ENCODE measurements at places on chromosomes 16 and 17.

DNA sequence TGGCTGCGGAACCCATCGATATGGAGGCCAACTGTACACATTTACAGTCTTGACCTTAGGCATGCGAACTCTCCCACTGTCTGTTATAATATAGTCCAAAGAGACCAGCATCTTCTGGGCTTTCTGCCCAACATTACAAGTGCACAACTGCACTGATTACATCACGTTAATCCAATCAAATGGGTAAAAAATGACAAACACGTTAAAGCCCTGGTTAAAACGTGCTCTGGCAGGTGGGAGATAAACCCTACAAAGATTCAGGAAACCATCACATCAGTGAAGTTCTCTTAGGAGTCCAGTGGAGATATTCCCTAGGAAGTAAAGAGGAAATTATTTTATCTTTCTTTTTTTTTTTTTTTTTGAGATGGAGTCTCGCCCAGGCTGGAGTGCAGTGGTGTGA, 23.7 kb upstream of the XYLT2 start:
- no peak for DNase-seq

GRCh38 chr17:38730526-38731379, 612 bp downstream of the CISD3 start:
- DNase-seq: no peak

DNA sequence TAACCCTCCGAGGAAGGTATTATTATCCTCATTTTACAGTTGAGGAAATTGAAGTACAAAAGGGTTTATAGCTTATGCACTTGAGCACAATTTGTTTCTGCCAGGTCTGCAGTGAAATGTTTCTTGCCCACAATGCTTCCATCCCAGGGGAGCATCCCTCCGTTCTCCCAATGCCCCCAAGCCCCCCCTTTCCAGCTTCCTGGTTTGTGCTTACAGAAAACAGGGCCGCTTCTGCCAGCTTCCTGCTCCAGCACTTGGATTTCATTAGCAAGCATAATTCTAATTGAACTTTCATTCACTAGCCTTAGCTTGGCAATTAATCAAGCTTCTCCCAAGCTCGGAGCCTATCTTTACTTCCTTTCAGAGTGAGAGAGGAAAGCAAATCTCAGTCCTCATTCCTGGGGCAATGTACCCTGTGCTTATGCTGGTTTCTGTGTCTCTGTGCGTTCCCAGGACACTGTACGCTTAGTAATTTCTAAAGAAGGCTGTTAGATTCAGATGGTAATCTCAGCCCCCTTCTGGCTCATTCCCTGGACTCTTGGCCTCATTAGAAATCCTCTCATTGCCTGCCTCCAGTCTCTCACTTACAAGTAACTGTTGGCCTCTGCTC, 141.6 kb downstream of the HS3ST2 start:
- no peak for DNase-seq

GRCh38 chr17:76738468-76738850, 540 bp downstream of the MFSD11 start:
- no peak for DNase-seq

- DNase-seq: peak; percentile 63
Measured at GRCh38 chr17:16415031-16415924, at the start of gene TRPV2. Gene TRPV2 (plus strand): TSS chr17:16415571. CDS start chr17:16417669, 2,098 bp downstream.

GRCh38 chr17:75509528-75510258, 5.6 kb downstream of the CASKIN2 start:
- DNase-seq: no peak

DNA sequence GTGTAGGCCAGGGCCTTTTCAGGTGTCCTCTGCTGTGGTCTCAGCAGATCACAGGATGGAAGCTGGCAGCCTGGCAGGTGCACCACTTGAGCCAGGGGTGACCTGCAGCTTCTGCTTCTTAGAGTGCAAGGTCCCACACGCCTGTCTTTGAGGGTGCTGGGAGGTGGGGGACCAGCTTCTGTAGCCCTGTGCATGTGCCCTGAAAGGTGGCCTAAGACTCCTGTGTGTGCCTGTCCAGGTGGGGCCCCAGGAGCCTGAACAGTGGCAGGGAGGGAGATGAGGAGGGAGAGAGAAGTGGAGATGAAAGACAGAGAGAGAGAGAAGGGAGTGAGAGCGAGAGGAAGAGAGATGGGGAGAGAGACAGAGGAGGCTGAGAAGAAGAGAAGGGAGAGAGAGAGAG, 46.2 kb downstream of the LGALS9 start:
- DNase-seq: no peak

GRCh38 chr16:79754501-79754900, 154.0 kb upstream of the MAF start:
- DNase-seq: no peak

DNA sequence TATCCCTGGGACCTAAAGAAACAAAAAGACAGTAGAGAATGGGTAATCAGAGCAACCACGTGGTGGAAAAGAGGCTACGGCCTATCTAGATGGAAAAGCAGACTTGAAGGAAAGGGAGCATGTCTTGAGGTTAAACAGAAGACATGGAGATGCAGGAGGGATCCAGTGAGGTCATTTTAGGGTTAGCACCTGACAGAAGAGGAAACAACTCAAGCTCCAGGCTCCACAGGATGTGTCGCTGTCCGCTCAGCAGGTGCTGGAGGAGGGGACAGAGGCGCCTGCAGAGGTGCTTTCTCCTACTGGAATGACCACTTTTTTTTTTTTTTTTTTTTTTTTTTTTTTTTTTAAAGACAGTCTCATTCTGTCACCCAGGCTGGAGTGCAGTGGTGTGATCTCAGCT, 47.5 kb upstream of the CLEC3A start:
- no peak for DNase-seq

DNA sequence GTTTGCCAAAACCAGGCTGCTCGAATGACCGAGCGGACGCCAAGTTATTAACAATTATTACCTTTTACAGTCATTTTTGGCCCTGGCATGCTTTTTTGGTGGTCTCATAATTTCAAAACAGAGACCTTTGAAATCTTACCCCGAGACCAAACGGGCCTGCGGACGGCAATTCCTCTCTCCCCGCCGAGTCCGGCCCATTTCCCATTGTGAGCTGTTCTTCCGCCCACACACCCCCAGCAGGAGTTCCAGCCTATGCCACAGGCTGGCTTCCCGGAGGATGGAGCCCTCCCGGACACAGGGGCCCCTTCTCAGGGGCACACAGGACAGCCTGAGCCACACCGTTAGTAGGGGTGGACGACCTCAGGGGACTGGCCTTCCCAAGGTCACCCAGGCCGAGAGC, 130.7 kb downstream of the C16orf95 start:
- DNase-seq: no peak

DNA sequence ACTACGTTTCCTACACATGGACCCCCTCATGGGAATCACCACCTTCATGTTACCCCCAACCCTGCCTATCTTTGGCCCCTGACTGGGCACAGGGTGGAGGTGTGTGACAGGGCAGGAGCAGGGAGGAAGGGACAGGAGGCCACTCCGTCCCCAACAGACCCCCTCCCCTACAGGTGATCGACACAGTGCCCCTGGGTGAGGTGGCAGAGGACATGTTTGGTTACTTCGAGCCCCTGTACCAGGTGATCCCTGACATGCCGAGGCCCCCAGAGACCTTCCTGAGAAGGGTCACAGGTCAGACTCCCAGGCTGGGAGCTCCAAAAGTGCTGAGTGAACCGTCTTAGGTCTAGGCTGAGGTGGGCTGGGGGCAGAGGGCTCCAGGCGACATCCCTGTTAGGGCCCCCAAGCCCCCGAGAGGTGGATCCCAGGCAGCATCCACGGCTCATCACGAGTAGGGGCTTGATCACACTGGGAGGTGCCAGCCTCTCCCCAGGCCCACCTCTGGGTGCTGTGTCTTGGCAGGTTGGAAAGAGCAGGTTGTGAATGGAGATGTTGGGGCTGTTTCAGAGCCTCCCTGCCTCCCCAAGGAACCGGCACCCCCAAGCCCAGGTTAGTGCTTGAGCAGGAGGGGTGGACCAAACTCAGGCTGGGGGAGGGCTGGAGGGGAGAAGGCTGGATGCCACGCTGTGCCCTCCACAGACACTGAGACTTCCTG, 1.5 kb downstream of the ACBD4 start:
- DNase-seq: no peak

- peak; percentile 39 for DNase-seq
Measured at GRCh38 chr16:4846503-4846900, 586 bp downstream of the GLYR1 start.

DNA sequence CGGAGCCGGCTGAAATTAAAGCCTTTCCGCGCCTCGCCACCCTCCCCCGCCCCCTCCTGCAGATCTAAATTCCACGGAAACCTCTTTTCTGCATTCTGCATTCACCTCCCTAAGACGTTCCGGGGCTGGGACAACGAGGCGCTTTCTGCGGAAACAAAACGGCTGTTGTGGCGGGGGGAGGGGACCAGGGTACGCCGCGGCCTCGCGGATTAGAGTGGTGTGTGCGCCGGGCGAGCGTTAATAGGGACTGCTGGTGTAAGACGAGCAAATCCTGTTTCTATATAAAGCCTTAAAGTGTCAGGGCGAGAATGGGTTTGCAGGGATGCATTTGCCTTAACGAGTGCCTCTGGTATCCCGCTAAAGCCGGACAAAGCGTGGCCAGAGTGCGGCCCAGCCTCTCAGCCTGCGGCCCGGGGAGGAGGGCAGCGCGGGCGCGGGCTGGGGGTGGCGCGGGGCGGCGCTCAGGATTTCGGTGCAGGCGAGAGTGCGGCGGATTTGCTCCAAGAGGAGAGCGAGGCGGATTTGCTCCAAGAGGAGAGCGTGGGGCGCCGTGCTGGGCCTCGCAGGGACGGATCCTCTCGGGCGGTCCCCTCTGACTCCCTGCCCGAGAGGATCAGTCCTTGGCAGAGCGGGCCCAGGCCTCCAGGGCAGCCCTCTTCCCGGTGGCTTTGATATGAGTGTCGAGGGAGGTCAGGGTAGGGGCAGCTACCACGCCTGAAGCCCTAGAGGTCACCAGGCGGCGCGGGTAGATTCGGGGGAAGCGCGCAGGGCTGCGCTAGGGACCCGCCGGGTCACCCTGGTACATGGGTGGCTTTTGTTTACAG, 5.1 kb downstream of the BAHCC1 start:
- DNase-seq: peak; percentile 24
